ENCODE measurements at places on chromosomes 3 and 15.

DNA sequence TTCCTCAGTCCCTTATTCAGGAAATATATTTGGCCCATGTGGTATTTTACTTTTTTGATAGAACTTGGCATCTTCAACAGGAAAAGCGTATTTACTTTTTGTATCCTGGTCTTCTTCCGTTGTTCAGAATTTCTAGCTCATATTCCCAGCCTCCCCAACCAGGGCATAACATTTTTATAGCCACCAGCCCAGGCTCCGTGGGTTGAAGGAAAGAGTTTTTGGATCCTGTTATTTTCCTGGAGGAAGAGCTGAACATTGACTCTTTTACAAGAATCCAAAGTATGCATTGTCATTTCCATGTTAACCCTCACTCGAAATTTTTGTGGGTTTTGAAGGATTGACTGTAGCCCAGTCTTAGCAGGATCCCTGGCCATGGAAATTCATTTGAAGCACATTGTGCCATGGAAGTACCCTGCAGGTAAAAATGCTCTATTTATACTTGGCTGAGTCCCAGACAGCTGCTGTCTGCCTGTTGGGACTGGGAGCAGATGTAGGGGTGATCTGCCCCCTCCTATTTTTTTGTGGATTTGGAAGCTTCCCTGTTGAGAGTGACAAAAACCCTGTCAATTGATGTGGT is 98.8 kb downstream of the AKAP13 start:
- DNase-seq, result no peak

DNA sequence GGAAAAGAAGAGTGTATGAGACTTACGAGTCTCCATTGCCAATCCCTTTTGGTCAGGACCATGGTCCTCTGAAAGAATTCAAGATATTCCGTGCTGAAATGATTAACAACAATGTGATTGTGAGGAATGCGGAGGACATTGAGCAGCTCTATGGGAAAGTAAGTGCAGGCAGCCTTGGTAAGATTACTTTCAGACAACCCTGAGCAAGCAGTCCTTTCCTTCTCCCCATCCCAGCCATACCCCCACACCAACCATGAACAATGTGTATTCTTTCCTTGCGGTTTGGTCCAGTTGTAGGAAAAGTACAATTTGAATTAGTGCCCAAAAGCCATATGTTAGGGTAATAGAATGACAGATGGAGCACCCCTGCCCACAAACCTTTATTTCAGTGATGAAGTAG is 5.6 kb downstream of the TSEN2 start:
- DNase-seq, result no peak

DNA sequence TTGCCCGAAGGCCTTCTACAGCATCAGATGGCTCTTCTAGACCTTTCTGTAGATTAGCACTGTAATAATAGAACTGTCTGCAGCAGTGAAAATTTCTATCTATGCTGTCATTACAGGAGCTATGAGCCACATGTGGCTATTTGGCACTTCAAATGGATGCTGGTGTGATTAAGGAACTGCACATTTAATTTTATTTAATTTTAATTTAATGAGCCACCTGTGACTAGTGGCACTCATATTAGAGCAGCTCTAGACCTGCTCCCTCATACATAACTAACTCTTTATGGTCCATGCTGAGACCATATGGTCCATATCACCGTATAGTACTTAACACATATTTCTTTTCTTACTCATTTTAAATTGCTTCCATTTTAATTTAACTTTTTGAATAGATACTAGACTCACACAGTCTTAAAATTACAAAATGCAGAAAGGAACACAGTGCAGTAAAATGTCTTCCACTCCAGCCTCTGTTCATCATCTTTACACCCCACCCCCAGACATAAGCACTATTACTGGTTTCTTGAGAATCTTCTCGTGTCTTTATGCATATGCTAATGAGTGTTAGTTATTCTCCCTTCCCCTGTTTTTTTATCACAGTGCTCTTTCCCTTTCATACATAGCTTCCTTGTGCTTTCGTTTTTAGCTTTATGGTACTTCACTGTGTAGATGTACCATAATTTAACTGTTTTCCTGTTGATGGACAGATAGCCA is 9.6 kb downstream of the LSM3 start:
- DNase-seq, result no peak

GRCh38 chr3:112925969-112926368 is 48.9 kb downstream of the CD200R1 start:
- DNase-seq, result no peak

DNA sequence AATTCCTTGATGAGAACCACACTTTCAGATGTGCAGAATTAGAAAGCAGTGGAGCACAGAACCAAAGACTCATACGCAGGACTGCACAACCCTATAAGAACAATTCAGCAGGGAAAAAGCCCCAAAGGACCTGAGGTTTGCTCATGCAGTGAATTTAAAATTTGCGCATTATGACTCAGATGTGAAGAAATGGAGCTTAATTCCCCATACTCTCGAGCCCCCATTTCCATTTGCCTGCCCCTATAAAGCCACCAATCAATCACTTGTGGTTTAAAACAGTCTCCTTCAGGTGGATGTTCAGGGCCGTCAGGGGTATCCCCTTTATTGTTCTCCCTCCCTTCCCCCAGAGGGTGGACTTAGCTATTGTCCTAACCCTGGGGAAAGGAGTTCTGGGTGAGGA is 221.2 kb downstream of the IGSF11 start:
- no peak for DNase-seq

- DNase-seq, result no peak
Measured at GRCh38 chr3:39165518-39165917, 12.1 kb upstream of the CSRNP1 start.

- no peak for DNase-seq
Measured at GRCh38 chr3:69099576-69099975, 14.8 kb downstream of the ARL6IP5 start.

- no peak for DNase-seq
Measured at GRCh38 chr3:168273036-168273435, 177.3 kb upstream of the GOLIM4 start.

Data from SK-N-DZ (cell line).